Cerebellar cortex (tissue), 1 donor: ENCODE measurements at places on chromosomes 7 and 10.

DNA sequence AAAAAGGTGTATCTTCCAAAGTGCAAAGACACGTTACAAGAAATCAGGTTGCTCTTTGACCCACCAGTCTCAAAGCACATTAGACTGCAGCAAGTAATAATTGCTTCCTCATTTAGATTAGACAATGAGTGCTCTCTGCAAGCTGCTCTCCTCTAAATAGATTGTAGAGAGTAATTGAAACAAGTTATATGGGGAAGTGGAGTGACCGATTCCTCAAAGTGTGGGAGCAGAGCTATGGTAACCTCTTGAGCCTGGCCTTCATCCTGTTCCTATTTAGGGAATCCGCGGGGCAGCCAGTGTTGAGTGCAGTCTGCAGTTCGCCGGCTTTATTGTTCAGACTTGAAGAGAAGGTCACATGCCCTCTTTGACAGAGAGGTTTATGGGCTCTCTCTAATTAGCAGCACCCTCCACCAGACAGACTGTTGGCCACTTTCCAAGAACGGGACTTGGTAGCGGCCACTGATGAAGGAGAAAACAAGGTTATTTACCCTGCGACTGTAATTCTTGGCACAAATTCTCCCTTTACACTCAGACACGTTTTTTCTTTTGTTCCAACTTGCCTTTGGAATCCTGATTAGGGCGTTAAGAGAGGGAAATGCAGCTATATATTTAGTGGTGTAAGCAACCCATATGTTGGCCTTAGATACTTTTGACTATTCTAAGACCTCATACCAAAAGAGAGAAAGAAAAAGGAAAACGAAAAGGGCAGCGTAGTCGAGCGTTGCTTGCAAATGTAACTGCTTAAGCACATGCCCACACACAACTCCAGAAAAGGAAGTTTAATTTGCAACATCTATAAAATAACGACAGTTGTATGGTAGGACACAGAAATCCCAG lies 107.5 kb downstream of the REEP3 start:
- DNase-seq = peak; percentile 84

GRCh38 chr10:88092973-88093372 lies 229.5 kb downstream of the PTEN start:
- peak; percentile 56 for DNase-seq

- no peak for DNase-seq
These were observed 69.2 kb upstream of the GRB10 start for GRCh38 chr7:50851891-50852290.

- no peak for DNase-seq
These were observed 250.9 kb upstream of the SORCS1 start for GRCh38 chr10:107415446-107415845.

DNA sequence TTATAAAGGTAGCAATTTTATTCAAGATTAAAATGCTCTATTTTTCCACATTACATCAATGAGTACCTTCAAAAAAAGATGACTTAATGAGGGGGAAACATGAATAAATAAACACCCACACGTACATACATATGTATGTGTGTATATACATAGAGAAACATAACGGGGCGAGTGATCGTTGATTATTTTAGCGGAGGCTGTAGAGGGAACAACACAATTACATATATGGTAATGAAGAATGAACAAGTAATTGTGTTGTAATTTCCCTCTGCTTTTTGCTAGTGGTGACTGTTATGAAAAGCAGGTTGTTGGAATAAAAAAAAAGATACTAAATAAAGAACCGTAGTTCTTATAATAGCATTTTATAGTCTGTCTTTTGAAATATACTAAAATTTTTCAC lies 63.2 kb downstream of the CACNB2 start:
- DNase-seq = no peak

DNA sequence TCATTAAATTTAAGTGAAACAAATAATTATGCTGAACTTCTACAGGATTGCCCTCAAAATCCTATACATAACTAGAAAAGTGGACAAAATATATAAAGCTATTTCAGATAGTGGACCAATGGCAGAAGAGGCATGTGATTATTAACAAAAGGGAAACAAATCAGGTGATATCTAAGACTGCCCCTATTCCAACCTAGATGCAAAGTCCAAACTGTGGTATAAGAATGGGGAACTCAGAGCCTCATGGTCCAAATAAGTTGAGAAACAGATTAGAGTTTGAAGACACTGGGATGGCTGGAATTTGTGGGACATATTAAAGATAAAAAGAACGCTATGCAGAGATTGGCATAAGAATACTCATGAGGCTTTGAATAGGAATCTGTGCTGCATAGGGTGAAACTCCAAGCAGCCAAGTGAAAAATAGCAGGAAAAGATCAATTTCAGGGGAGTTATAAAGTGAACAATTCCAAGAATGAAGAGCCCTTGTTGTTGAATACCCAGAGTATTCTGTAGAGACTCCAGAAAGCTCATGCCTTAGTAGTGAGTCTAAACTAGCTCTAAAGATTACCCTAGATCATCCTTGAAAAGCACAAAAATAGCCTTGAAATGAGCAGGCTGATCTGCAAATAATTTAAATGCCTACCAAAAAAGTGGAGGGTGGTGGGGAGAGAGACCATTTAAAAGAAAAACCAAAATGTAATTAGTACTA lies 152.4 kb downstream of the IMMP2L start:
- no peak for DNase-seq

- DNase-seq = no peak
These were observed 128.3 kb downstream of the CPEB3 start for GRCh38 chr10:92162541-92162940.

DNA sequence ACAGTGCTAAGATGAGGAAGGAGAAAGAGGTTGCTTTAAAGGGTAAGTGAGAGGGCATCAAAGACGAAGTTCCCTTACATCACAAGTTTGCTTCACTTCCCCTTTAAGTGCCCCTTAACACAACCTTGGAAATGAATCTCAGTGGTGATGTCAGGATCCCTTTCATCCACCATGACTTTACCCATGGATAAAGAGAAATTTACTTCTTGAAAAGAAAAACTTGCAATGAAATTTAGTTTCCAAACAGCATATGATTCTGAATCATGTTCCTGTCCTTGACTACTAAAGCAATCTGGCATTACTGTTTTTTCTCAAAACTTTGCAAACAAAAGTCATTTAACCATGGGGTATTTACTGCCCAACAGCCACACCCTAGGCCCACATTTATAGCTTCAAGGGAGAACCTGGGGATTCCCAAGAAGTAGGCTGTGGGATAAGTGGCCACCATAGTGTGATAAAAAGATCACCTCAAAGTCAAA lies 135.9 kb downstream of the ITGB8 start:
- no peak for DNase-seq

DNA sequence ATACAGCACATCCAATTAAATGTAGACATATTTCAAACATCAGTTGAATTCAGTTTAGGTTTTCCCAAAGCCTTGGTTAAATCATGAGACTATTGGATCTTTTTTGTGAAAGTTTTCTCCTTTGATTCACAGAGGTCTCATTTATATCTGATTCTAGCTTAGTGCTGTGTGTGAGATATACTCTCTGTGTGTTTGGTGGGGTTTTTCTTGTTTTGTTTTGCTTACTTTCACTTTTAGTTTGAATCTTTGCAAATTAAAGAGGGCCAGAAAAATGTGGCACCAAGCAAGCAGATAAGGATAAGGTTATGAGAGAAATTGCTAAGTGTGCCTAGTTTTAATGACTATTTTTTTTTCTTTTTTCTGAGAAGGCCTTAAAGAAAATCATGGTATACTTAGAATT lies 12.6 kb upstream of the OR6B1 start:
- DNase-seq = no peak

DNA sequence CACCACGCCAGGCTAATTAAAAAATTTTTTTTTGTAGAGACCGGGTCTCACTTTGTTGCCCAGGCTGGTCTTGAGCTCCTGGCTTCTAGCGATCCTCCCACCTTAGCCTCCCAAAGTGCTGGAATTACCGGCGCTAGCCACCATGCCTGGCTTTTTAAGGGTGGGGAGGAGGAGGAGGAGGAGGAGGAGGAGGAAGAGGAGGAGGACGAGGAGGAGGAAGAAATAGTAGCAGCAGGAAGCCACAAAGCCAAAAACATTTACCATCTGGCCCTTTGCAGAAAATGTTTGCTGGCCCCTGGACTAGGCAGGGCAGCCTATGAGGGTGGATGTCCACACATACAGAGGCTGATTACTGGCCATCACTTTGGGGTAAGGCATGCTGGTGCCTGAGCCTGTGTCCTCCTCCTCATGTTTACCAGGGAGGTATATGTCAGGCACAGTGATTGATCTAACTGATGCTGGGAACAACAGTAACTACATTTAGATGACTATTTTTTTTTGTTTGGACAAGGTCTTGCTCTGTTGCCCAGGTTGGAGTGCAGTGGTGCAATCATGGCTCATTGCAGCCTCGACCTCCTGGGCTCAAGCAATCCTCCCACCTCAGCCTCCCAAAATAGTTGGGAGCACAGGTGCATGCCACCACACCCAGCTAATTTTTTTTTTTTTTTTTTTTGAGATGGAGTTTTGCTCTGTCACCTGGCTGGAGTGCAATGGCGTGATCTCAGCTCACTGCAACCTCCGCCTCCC lies 122.1 kb downstream of the HIP1 start:
- no peak for DNase-seq
